ENCODE measurements at places on chromosomes 3 and 15.
A peak's percentile ranks its signal among the peaks of the same experiment; 100 is the strongest.

DNA sequence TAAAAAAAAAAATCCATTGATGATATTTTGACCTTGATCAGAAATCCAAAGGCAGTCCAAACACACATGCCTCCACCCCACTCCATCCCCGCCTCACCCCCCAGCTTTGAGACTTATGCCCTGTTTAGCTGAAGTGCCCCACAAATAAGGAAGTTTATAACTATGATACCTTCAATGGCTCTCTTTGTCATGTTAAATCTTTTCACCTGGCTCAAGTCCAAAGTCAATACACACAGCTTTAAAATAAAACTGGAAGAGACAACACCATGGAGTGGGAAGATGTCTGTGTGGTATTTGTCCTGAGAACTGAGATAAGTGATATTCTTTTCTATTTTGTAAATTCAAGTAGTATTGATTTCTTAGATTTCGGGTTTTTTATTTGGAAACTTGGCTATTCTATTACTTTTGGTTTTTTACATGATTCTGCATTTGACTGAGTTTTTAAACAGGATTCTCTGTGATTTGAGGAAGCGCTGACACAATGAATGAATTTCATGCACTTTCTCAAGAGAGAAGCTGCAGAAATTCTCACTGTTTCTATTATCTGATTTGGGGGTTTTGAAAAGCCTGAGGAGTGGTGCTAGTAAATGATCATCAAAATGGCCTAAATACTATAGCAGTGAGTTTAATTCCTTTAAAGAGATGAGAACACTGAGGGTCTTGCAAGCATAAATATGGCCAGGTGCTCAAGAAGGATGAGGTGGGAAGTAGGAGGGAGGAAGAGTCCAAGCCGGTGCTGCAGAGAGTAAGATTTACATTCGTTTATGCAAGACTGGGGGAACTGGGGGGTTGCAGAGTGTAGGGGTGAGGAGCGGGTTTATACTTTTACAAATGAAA lies 5.2 kb downstream of the FOXB1 start:
- DNase-seq: no peak

DNA sequence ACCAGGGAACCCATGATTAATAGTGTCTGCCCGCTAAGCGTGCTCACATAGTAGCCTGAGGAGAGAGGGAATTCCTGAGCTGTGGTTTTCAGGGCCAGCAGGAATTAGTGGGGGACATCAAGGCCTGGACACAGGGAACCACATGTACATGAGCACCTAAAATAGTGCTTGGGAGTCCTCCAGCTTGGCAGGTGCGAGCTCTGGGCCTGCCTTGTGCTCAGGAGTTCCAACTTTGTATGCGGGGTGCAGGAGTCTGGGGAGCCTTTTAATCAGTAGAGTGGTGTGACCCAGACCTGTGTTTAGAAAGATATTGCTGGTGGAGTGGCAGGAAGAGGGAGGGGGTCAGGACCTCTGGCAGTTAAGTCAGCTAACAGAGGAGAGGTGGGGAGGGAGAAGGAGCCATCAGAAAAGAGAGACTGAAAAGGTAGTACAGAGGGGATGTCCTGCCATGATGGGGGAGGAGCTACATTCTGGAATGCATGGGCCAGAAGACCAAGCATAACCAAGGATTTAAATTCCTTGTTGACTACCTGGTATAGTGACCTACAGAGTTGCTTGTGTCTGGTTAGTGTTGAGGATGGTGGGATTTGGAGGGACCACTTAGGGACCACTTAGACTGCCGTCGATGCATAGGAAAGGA lies 1.9 kb downstream of the DAG1 start:
- DNase-seq: no peak

GRCh38 chr3:3015185-3016089 lies 94.7 kb downstream of the IL5RA start:
- DNase-seq: peak; percentile 64

DNA sequence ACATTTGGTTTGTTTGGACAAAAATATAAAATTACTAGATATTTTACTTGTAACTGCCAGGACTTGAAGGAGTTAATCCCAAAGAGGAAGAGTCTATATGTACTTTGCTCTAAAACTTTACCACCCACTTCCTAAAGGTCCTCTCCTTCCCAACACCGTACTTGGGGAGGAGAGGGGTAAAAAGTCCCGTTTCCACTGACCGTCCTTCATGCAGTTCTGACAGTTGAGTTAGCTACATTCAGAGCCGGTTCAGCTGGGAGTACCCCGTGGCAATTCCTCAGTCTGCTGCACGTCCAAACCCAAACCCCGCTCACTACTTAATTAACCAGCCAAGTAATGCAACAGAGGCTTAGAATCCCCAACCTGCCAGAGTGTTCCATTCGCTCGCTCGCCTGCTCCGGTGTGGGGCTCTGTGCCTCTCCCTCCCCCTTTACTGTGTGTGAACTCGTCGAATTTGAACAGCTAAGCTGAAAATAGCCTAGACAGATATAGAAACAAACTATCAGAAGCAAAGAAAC lies 519.7 kb downstream of the FOXP1 start:
- peak; percentile 35 for DNase-seq

- DNase-seq: no peak
Measured at GRCh38 chr15:30979457-30979856, 12.0 kb downstream of the MTMR10 start.

- DNase-seq: peak; percentile 23
Measured at GRCh38 chr3:25854635-25855034, 64.7 kb downstream of the OXSM start.

DNA sequence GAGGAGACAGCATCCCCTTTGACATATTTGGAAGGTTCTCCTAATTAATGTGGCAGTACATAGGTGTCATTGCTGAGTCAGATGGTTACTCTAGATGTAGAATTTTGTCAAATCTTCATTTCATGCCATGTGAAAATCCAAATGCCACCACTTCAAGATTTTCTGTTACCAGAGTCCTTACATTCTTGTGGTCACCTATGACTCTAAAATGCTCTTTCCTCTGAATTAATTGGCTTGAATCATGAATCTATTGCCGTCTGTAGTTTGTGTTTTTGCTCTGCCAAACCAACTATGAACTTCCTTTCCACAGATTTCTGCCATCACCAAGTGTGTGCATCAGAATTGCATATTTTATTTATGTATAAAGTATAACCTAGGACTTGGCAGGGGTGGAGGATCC lies 269.4 kb upstream of the ZPLD1 start:
- no peak for DNase-seq

DNA sequence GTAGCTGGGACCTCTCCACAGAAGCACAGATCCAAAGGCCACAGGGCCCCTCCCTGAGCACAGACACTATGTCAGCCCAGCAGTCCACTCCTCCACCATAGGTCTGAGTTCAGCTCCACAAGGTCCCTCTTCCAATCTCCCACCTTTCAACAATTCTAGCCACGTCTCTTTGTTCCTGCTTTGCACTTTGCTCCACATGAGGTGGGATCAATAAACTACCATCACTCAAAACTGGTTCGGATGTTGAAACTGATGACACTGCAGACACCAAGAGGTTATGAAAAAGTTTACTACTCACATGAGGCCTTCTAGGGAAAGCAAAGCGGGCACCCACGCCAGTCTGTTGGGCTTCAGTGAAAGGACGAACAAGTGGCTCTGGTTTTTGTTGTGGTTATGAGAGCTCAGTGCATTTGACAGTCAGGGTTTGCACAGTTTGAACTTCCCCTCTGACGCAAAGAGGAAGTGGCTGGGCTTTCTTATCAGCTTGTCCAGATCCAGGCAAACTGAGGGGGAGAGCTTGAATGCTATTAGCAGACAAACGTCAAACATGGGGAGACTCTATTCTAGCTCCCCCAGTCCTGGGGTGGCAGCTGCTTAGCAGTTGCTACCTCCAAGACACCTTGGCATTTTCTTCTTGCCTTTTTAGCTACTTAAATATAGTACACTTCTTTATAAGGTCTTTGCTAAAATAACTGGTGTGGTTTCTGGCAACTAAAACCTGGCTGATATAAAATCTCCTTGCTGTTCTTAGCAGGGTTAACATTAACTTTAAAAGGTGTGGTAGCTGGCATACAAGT lies 37.8 kb downstream of the ZNF445 start:
- DNase-seq: peak; percentile 82

DNA sequence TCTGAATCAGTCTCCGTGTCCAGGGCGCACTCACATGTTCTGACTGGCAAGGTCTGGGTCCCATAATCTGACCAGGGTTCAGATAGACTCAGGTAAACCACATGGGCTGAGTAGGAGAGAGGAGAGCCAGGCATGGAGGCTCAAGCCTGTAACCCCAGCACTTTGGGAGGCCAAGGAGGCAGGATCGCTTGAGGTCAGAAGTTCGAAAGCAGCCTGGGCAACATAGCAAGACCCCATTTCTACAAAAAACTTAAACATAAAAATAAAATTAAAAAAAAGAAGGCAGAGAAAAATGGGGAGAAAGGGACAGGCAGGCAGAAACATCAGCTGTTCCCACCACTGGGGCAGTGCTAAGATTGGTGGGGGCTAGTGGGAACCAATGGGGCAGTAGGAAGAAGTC lies 5.4 kb downstream of the TMEM43 start:
- DNase-seq: no peak

DNA sequence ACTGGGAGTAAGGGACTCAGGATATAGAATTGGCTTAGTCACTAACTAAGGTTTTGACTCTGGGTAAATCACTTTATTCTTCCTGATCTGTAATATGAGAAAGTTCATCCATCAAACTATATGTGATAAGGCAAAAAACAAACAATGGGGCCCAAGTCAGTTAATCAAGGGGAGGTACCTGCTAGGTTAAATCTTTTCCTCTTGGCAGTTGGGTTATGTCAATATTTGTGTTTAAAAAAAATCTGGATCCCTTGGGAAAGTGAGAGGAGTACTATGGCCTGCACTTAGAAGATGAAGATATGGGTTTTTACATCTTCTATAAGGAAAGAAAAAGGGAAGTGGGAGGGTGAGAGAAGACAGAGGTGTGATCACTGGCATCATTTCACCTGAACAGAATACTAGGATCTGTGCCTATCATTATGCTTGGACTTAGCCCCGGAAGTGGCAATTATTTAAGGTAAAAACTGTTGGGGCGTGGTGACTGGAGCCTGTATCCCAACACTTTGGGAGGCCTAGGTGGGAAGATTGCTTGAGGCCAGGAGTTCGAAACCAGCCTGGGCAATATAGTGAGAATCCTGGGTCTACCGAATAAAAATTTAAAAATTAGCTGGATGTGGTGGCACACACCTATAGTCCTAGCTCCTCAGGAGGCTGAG lies 2.8 kb upstream of the SLC28A2 start:
- DNase-seq: no peak

- DNase-seq: peak; percentile 48
Measured at GRCh38 chr3:120284747-120285507, at the start of gene GPR156. TSS of gene GPR156 (minus strand) at chr3:120285222. CDS start at chr3:120244098, 41,124 bp downstream.

DNA sequence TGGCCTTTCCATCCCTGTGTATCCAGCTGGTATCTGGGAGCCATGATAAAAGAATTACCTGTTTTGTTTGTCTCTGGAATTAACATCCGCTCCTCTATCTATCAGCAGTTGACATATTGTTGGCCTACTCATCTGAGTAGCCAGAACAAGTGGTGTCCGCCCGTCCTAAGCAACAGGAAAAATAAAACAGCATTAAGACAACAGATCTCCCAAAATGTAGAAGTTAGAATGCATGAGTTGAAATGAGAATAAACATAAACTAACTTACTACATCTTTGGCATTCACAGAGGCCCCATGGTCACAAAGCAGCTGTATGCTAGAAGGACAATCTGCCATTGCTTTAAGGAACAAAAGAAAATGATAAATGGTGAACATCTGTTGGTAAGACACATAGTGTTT lies 75.9 kb downstream of the UACA start:
- DNase-seq: no peak

- no peak for DNase-seq
Measured at GRCh38 chr15:36877796-36878683, 222.3 kb downstream of the MEIS2 start.

GRCh38 chr3:72352176-72352575 lies 496.1 kb downstream of the SHQ1 start:
- DNase-seq: no peak

GRCh38 chr15:33442449-33442848 lies 131.7 kb downstream of the RYR3 start:
- no peak for DNase-seq

- no peak for DNase-seq
Measured at GRCh38 chr3:181794011-181794790, 82.5 kb downstream of the SOX2 start.

GRCh38 chr15:34799149-34800101 lies 4.1 kb upstream of the ACTC1 start:
- peak; percentile 38 for DNase-seq

DNA sequence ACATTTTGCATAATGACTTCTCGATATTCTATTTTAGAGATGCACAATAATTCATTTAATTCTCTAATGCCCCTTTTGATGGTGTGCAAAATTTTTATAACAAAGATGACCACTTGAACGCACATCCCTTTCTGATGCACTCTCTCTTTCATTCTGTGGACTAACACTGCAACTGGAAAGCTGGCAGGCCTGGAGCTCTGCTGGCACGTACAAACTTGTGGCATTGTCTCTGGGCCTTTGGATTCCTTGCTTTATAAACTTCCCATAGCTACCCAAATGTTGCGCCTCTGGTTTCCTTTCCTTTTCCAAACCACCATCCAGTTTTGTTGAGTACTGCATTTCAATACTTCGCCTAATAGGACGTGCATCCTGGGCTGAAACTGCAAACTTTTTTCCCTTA lies 194.5 kb upstream of the CFAP20DC start:
- no peak for DNase-seq

DNA sequence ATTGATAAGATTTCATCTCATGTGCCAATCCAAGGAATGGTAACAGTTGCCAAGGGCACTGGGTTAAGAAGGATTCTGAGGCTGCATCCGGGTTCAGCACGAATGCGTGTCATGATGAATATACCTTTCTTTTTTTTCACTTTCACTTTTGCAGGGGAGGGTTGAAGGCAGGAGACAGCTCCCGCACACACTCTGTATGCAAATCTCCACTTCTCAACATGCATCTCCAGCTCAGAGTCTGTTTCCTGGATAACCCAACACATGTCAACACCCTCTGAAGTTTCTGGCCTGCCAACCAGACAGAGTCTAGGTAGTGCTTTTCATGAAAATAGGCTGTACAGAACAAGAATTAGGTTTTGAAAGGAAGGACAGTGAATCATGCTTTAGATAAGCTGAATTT lies 21.6 kb downstream of the B4GALT4 start:
- no peak for DNase-seq

DNA sequence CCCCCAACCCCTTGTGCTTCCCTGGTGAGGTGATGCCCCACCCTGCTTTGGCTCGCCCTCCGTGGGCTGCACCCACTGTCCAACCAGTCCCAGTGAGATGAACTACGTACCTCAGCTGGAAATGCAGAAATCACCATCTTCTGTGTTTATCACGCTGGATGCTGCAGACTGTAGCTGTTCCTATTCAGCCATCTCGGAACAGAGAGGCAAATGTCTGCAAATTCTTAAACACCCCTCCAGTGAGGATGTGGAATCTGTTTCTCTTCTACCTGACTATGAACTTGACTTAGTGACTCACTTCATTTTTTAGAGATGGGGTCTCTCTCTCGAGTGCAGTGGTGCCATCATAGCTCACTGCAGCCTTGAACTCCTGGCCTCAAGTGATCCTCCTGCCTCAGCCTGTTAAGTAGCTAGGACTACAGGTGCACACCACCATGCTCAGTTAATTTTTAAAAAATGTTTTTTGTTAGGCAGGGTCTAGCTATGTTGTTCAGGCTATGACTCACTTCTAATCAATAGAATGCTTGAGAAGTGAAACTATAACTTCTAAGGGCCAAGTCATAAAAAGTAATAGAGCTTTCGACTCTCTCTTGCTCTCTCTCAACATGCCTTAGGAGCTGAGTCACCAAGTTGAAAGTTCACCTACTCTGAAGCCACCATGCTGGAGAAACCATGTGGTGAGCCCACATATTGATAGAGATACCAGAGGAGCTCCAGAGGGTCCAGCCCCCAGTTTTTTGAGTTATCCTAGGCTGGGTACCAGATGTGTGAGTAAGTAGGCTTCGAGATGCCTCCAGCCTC lies 11.5 kb upstream of the PARP14 start:
- DNase-seq: peak; percentile 54

GRCh38 chr3:98886525-98886924 lies 15.0 kb downstream of the DCBLD2 start:
- DNase-seq: no peak

All from hepatocyte (in vitro differentiated cells).